ENCODE measurements at places on chromosomes 16 and 17.

DNA sequence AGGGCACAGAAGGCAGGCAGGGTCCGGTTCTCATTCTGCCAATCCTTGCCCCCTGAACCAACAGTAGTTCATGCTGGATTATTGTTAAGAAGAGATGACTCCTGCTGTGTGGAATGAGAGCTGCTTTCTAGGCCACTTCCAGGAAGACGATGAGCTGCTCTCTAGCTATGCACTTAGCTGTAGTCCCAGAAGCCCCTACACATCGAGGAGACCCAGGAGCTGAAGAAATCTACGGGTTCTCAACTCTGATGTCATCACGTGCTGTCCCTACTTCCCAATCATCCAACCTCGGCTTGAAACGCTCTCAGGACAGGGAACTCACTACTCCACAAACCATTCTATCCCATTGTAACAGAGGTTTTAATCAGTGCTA lies 29.0 kb upstream of the EMP2 start:
- DNase-seq = no peak

DNA sequence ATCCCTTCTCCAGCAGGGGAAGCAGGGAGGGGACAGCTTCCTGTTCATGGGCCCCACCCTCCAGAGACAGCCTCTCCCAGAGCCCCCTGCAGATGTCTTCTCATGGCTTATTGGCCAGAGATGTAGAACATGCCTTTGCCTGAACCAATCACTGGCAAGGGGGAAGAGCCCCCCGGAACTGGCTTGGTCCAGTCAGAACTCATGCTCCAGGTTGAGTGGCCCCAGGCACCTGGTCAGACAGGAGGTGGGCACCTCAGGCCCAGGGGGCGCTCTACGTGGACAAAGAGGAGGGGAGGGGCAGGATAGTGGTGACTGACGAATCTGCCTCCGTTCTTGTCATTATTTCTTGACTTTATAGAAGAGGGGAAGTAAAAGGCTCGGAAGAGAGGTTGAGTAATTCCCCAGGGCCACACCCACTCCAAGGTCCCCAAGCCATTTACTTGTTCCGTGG lies 23.6 kb downstream of the RAB11FIP4 start:
- peak; percentile 84 for DNase-seq

- peak; percentile 37 for DNase-seq
Measured at GRCh38 chr17:45235416-45236281, 14.0 kb downstream of the FMNL1 start.

- DNase-seq = no peak
Measured at GRCh38 chr17:27974531-27975145, 67.8 kb upstream of the NLK start.

DNA sequence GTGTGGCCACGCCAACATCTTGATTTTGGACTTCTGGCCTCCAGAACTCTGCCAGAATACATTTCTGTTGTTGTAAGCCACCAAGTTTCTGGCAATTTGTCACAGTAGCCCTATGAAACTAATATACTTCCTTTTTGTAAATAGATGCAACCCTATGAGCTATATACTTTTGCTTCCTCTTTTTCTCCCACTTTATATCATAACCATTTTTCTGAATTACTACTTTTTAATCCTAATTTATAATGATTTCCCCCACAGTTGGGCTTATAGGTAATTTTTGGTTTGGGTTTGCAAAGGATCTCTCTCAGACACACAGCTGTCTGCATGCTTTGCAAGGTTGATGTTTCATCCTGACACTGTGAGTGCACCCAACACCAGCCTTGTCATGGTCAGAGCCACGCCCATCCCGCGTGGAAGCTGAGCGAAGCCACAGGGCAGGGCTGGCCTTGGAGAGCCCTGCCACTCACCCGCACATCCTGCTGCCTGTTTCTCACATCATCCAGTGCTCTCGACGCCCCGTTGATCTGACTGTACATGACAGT lies 5.8 kb downstream of the TRIM25 start:
- DNase-seq = peak; percentile 93

- no peak for DNase-seq
Measured at GRCh38 chr16:49273771-49274170, 7.9 kb downstream of the CBLN1 start.

- DNase-seq = peak; percentile 29
Measured at GRCh38 chr17:332558-333322, 19.9 kb downstream of the RPH3AL start.

GRCh38 chr16:53991754-53992378 lies 287.9 kb downstream of the FTO start:
- peak; percentile 59 for DNase-seq

GRCh38 chr17:40945414-40945813 lies 8.0 kb upstream of the KRT23 start:
- DNase-seq = no peak

DNA sequence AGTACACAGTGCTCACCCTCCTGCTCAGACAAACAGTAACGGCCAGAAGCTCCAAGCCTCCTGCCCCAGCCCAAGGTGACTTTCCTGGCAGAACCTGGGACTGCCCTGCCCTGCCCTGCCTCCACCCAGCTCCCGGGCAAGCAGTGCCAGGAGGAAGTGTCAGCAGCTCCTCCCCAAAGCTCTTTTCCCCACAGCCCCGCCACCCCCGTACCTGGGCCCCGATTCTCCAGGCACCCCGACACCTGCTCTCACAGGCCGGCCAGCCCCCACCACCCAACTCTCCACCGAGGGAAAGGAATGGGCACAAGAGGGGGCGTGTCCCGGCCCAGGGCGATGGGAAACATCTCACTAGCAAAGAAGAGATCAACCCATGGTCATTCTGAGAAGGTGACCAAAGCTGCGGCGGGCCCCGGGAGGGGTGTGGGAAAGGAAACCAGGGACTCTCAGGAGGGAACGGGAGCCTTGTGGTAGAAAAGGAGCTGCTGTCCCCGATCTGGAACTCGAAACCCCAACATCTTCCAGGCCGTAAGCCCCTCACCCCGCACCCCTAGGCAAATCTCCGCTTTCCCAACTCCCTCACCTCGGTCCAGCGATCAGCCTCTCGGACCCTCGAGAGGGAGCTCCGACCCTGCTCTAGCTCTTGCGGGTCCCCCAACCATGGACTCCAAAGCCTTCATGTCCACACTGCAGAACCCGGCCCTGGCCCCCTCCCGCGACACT lies 1.2 kb downstream of the BCAR1 start:
- DNase-seq = no peak

GRCh38 chr16:88103581-88104188 lies 152.5 kb downstream of the BANP start:
- DNase-seq = no peak

DNA sequence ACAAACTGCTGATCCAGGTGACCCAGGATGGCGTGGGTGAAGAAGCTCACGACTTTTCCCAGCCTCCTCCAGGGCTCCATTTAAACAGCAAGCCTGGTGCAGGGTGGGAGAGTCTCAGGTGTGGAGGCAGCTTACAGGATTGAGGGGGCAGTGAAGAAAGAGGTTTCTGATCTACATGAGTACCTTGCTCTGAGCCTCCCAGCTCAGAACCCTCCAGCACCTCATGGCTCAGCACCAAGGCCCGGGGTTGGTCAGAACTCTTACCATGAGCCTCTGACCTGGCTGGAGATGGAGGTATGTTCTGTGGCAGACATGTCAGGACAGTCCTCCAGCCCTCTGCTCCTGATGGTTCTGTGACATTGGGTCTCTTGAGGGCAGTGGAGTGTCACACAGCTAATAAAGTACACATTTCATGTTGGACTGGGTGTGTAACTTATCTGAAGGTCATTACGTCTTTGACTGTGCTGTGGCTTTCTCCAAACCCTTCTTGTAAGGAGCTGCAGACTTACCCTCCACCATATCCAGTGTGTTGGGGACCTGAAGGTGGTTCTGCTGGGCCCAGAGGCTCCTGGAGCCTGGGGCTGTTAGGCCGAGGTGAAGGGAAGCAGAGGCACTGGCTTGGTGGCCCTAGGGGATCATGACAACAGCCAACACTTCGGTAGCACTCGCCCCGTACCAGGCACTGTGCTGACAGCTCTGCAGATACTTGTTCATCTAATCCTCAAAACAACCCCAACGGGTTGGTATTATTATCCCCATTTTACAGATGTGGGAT lies 3.8 kb upstream of the DCAF7 start:
- no peak for DNase-seq

- no peak for DNase-seq
Measured at GRCh38 chr17:13825526-13826040, 223.9 kb upstream of the HS3ST3A1 start.

DNA sequence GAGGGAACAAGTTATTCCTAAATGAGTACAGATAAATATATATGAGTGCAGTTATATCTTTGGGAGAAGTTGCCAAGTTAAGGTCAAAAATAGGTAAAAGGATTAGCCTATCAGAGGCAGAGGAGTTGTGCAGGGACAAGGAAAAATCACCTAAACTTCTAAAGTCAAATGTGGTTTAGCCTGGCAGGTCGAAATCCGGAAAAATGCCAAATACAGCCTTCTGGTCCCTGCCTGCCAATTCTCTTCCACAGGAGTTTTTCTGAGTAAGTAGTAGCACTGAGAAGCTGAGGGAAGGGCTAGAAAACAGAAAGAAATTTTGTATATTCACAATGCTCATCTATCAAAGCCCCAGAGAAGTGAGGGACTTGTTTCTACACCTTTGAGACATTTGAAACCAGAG lies 17.6 kb upstream of the CES5A start:
- DNase-seq = no peak

GRCh38 chr17:28940675-28941074 lies 10.6 kb downstream of the PHF12 start:
- DNase-seq = no peak

DNA sequence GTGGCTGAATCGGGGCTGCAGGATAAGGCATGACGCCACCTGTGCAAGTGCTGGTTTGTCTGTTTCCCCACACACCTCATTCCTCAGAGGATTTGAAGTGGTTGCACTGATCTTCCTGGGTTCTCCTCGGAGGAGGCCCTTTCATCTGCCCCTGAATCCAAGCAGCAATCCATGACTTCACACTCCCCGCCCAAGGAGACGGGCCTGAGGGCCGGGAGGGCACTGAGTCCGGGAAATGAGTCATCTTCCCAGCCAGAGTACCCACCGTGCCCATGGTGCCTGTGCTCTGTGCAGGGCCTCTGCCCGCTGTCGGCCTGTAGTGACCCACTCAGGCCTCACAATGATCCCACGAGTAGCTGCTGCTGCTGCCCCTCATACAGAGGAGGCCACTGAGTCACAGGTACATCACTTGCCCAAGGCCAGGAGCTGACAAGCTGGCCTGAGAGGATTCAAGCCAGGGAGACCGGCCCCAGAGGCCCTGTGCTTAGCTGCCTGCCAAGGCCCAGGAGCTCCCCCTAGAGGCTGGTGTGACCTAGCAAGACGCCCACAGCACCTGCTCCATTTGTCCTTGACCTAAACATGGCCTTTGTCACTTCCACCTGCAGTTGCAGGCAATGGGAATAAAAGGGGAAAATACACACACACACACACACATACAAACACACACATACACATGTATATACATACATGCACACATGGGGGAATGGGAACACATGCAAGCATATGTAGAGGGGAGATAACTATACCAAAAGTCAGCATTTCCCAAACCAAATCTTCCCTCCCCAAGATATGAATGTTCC lies 240.0 kb downstream of the C16orf95 start:
- no peak for DNase-seq

- DNase-seq = no peak
Measured at GRCh38 chr16:3656491-3657468, 2.3 kb downstream of the DNASE1 start.

DNA sequence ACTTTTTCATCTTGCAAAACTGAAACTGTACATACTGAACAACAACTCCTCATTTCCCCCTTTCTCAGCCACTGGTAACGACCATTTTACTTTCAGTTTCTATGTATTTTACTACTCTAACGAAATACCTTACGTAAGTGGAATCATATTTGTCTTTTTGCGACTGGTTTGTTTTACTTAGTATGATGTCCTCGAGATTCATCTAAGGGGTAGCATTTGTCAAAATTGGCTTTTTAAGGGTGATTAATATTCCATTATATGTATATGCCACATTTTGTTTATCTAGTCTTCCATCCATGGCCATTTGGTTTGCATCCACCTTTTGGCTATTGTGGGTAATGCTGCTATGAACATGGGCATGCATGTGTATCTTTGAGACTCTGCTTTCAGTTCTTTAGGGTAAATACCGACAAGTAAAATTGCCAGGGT lies 10.4 kb downstream of the KPNB1 start:
- peak; percentile 83 for DNase-seq

DNA sequence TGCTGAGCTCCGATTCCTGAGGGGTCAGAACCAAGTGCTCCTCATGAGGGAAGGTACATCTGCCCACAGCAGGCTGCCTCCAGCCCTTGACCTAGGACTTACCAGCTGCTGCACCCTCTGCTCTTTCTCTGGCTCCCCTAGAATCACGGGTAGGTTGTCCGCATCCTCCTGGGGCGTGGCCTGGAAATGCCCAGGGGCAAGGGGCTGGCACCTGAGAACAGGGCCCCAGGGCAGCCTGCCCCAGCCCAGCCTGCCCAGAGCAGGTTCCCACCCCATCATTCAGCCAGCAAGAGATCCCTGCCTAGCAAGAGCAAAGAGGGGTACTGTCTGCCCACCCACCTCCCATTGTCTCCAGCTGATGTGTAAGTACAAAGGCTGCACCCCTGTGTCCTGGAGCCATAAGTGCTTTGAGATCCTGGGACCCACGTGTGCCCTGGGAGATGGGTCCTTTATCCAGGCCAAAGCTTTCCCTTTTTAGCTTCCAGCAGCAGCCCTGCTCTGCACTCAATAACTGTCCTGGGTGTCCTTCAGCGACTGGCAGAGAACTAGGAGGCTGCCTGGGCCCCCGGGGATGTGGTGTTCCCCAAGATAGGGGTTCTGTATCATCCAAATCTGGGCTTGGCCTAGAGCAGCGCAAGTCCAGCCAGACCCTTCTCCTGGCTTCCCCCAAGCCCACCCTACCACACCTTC lies 5.1 kb downstream of the TSPOAP1 start:
- DNase-seq = no peak

DNA sequence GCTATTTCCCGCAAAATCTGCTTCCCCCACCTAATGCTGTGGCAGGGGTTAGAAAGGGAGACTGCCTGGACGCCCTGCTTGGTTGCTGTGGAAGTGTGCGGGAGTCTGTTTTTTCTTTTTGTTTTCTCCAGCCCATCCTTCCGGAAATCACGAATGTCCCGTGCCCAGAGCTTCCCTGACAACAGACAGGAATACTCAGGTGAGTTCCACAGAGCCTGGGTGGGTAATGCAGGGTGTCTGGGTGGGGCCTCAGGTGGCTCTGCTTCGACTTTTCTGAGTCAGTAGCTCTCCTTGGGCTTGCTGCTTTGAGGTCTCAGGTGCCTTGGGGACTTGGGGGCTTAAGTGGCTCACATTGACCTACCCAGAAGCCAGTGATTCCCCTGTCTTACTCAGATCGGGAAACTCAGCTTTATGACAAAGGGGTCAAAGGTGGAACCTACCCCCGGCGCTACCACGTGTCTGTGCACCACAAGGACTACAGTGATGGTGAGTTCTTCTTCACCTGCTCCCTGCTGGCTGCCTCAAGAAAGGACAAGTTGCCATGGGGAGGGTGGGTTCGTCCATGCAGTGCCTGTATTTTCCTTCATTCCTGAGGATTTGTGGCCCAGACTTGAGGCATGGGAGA lies 11.4 kb downstream of the LIMD2 start:
- no peak for DNase-seq

GRCh38 chr17:50052822-50053653 lies 2.9 kb upstream of the ITGA3 start:
- no peak for DNase-seq

- no peak for DNase-seq
Measured at GRCh38 chr17:76079956-76080767, 1.2 kb downstream of the ZACN start.

- DNase-seq = peak; percentile 1
Measured at GRCh38 chr17:64060331-64060730, 39.9 kb upstream of the ICAM2 start.

GRCh38 chr16:15452246-15452855 lies 18.0 kb downstream of the BMERB1 start:
- no peak for DNase-seq

- DNase-seq = no peak
Measured at GRCh38 chr16:79188115-79188738, 412.3 kb downstream of the MAF start.

- DNase-seq = no peak
Measured at GRCh38 chr17:44115585-44116415, 7.6 kb downstream of the HDAC5 start.
